HEK293T (cell line): ENCODE measurements at places on chromosomes 2 and 18.

DNA sequence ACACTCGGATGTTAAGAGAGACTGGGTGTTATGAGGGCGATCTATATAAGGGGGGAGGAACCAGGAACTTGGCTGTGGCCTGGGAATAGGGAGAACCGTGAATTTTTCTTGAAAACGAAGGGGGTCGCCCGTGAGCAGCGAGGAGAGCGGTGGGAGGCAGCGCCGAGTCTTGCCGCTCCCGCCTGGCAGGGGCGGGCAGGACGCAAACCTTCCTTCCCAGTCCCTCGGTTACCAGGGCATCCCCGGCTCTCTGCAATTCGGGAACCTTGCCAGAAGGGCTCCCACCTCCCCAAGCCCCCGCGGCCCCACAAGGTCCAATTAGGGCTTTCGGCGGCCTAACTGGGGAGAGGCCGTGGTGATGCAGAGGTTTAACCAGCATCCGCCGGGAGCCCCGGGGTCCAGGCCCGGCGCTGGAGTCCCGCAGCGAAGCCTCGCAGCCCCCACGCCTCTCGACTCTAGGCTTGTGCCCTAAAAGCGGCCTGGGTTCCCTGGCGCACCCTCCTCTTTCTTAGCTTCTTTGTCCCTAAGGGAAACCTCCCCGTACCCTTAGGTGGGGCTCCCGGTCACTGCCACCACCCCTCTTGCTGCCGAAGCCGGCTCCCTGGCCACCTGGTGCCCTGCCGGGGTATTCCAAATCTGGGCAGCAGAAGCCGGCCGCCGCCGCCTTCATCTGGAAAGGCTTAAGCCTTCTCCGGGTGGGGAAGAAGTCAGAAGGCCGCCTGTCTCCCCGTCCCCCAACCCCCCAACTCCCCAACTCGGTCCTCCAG lies 680 bp upstream of the FHOD3 start:
- DNase-seq = peak; percentile 93

- no peak for DNase-seq
Observed at GRCh38 chr2:72112981-72113846, 34.4 kb downstream of the CYP26B1 start.

GRCh38 chr2:222179592-222179991 lies 119.2 kb downstream of the PAX3 start:
- DNase-seq = no peak

DNA sequence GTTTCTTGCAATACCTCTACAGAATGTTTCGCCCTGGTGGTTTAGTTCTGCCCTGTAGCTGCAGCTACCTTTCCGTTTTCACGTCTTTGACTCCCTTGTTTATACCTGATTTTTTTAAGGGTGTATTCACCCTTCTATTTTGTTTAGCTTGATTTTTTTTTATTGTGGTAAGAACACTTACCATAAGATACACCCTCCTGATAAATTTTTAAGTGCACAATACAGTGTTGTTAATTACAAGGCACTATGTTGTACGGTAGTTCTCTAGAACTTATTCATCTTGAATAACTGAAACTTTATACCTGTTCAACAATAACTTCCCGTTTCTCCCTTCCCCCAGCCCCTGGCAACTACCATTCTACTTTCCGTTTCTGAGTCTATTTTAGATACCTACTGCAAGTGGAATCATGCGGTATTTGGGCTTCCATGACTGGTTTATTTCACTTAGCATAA lies 48.9 kb upstream of the NABP1 start:
- DNase-seq = no peak

GRCh38 chr2:216635701-216636550 lies 2.7 kb downstream of the IGFBP2 start:
- DNase-seq = no peak

DNA sequence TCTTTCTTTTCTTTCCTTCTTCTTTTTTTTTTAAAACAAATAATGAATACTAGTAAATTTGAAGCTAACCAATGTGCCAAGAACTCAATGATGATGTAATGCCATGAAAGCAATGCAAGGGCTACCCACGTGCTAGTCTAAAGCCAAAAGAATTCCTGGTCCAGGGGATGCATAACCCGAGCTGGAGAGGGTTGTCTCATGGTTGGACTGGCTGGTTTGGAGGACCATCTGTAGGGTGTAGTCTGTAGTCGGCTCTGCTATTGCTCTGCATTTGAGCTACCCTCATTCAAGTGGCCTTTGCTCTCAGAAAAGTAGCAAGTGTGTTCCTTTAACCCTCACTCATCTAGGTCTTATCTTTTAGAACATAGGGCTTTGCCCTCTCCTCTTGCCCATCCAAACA lies 469.6 kb upstream of the CELF4 start:
- DNase-seq = no peak

- no peak for DNase-seq
Observed at GRCh38 chr2:134692499-134692898, 26.3 kb downstream of the TMEM163 start.

GRCh38 chr2:68234405-68234804 lies 17.9 kb downstream of the PPP3R1 start:
- no peak for DNase-seq

DNA sequence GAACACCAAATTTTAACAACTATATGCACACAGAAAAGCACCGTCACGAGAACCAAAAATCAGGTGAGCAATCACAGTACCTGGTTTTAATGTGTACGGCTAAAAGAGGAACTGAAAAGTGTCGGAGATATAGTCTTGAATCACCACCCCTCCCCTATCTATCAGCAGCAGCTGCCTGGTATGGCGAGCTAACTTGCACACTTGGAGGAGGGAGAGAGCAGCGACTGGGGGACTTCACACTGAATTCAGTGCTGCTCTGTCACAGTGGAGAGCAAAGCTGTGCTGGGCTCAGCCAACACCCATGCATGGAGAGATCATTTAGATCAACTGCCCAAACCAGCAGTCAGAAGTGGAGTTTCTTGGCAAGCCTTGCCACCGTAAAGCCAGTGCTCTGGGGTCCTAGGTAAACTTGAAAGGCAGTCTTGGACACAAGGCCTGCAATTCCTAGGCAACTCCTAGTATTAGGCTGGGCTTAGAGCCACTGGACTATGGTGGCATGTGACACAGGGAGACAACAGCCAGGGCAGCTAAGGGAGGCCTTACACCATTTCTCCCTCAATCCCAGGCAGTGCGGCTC lies 89.2 kb upstream of the CD226 start:
- no peak for DNase-seq

DNA sequence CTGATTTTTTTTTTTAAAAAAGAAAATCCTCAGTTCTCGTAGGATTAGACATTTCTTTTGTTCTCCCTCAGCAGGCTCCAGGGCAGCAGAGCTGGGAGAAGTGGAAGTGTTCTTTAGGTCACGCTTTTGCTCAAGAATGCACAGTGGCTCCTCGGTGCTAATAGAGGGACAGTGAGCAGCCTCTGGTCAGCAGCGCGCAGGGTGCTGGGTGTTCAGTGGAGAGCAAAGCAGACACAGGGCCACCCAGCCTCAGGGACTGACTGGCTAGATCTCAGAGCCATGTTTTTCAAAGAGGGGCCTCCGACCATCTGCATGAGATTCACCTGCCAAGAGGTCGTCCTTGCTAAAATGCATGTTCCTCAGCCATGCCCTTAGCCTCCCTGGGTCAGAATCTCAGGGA lies 218.8 kb downstream of the HAUS1 start:
- no peak for DNase-seq

- DNase-seq = peak; percentile 57
Observed at GRCh38 chr2:46299365-46300263, 2.4 kb downstream of the EPAS1 start.
